AG09309 (cell line): ENCODE measurements at places on chromosomes 2 and 18.

GRCh38 chr18:45764000-45764686, 40.2 kb downstream of the SLC14A1 start:
- no peak for DNase-seq

DNA sequence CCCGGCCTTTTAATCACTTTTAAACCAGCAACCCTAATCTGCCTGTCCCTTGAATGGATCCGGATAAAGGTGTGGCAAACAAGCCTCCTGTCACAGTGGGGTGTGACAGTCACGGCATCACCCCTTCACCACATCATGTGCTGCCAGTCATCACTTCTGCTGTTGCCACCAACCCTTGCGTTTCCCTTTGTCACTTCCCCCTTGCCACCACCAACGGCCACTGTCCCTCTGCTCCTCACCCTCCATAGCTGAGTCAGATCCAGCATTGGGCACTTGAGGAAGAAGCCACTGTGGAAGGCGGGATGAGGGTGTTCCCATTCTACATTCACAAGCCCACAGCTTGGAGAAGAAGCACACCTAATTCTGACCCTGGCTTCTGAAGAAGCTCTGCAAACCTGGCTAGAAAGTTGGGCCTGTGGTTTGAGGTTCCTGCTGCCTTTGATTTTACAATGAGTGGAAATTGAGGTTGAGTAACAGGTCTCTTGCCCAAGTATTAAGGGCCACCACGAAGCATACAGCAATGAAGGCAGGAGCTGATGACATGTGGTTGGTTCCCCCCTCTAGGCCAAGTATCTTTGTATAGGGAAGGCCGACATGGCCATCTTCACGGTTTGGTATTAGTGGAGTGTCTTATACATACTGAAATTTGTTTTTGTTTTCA, 22.9 kb upstream of the DARS1 start:
- no peak for DNase-seq

DNA sequence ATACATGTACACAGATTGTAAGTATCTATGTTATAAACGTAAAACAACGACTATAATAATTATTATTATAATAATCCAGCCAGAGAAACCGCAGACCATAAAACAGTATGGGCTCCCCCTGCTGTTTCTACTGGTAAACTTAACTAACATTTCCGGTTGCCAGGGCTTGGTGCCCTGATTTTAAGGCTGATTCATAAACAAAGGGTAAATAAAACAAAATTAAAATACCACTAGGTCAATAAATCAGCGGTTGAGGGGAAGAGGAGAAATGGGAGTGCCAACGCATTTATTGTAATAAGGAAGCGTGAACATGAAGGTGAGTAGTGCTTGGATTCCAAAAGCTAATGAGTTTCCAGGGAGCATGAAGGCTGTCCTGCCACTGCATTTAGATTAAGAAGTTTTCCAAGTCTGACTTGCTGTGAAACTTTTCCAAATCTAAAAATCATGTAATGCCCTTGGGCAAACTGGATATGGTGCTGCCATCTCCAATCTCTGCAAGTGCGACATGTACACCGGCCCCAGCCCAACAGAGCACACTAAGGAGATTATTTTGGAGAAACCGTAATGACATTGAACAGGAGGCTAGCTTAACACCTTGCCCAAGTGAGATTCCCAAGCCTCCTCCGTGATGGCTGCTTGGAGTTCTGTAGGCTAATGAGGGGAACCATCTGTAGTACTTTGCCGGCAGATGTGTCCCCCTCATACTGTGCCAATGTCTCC, 50.7 kb upstream of the HNRNPA3 start:
- DNase-seq = no peak

DNA sequence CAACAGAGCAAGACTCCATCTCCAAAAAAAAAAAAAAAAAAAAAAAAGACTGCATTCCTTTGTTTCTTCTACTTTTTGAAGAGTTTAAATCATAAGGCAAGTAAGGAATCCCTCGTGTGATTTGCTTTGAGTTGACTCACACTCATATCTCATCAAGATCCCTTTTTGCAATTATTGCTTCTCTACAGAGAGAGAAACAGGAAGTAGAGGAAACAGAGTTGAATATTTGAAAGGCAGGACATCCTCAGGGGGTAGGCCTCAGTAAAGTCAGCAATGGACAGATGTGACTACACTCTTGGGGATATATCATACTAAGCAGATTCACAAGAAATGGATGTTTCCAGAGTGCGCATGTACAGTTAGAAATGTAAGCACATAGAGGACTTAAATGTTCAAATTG, 11.2 kb upstream of the EFR3B start:
- DNase-seq = no peak
